ENCODE measurements at places on chromosomes 1 and 21. TPM values are rescaled to one million over a fixed set of nuclear protein-coding genes. Genes with fewer than 3 reads are reported as not detected.
A peak's percentile ranks its signal among the peaks of the same experiment; 100 is the strongest.

Gene ESRRG
- 26.2 TPM for total RNA-seq

Gene TEKT2
- 9.6 TPM for total RNA-seq

Gene RGS13
- total RNA-seq = not detected

Gene AMPD1
- not detected for total RNA-seq

Gene SERINC2
- 118 TPM for total RNA-seq

Gene PPIAL4G
- total RNA-seq = not detected

GRCh38 chr1:235851939-235852338 is 14.8 kb downstream of the LYST start:
- no peak for DNase-seq

- no peak for DNase-seq
These were observed 146.5 kb upstream of the LYPLAL1 start for GRCh38 chr1:219027146-219027673.

- DNase-seq = no peak
These were observed 207.0 kb downstream of the TTLL7 start for GRCh38 chr1:83791821-83792437.

- DNase-seq = no peak
These were observed 80.5 kb upstream of the WARS2 start for GRCh38 chr1:119220991-119221390.

DNA sequence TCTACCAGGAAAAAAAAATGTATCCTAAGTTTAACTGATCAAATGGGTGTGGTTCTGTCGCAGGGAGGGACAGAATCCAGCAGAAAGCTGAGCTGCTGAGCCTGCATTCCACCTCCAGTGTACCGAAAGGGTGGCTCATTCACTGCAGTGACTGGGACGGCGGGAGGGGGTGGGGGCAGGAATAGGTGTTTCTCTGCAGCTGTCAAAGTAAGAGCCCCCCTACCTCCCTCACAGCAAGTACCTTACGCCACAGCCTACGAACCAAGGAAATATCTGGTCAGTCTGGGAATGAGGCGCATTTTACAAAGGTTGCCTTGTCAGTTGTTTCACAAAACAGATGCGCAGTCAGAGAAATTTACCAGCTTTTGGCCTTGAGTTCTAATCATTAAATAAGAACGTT is 1.7 kb downstream of the S100B start:
- no peak for DNase-seq

GRCh38 chr1:109274533-109275476 is 8.1 kb downstream of the PSRC1 start:
- DNase-seq = peak; percentile 71

- DNase-seq = no peak
These were observed 155.9 kb downstream of the SLC30A10 start for GRCh38 chr1:219772265-219773036.

- no peak for DNase-seq
These were observed 977 bp downstream of the LCA5L start for GRCh38 chr21:39444421-39445180.

DNA sequence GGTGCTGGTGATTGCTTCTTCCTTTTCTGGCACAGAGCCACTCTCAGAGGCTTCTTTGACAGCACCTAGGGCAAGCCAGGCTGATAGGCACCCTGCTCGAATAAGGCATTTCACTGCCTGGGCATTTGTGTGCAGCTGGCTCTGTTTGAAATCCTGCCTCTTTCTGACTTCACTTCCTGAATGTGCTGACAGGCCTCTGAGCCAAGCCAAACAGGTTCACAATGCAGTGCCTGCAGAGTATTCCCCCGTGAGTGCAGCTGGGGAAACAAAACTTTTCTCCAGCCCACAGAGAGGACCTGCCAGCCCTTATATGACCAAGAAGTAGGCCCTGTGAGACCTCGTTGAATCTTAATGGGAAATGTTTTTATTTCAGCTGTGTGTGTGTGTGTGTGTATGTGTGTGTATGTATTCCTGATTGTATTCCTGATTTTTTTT is 10.4 kb downstream of the JUN start:
- no peak for DNase-seq
